ENCODE measurements at places on chromosomes 5 and 9.

GRCh38 chr5:162990856-162991497 lies 446.4 kb upstream of the CCNG1 start:
- no peak for DNase-seq

DNA sequence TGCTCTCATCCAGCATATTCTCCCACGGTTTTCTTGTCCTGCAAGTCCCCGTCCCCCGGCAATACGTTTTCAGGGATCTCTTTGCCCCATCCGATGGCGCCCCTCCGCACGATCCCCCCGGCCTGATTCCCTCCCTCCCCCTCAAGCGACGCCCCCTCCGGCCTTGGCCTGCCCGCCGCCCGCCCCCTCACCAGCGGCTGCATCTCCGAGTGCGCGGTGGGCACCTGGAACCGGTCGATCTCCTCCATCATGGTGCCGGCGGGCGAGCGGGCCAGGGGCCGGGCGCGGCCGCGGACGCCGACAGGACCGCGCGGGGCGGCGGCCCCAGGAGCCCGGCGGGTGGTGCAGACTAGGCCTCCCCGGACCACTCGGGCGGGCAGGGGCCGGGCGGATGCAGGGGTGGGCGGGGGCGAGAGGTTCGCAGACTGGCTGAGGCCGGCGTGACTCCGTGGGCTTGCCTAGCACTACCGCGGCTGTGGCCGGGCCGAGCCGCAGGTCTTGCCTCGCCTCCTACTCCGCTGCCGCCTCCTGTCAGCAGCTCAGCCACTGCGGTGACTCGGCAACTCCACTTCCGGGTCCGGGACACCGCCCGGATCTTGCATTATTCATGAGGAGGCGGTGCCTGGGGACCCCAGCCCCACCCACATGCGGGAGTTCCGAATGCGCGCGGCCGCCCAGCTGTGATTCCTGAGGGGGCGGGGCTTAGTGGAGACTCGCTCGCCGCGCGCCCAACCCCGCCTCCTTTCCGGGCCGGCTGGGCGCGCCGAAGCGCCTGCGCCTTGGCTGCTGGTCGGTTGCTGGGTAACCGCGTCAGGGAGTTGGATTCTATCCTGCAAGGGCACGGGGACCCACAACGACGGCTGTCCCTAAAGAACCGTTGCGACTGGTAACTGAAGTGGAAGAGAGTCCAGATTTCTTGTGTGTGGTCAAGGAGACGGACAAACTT lies at the start of the genes DNAI1 and FAM219A:
Gene DNAI1, plus strand, starts transcription at position 793 of the 946 bp plus-strand sequence. CDS start 201 bp downstream, outside the sequence.
Gene FAM219A, minus strand, starts transcription at position 558 of the 946 bp plus-strand sequence. Its CDS starts 307 bp downstream, at position 251.
- peak; percentile 98 for DNase-seq

GRCh38 chr9:123438821-123439220 lies 82.8 kb downstream of the CRB2 start:
- DNase-seq, result no peak

GRCh38 chr9:18720691-18721090 lies 246.7 kb downstream of the ADAMTSL1 start:
- no peak for DNase-seq

- DNase-seq, result no peak
Observed at GRCh38 chr5:103915081-103915480, 352.5 kb upstream of the NUDT12 start.

DNA sequence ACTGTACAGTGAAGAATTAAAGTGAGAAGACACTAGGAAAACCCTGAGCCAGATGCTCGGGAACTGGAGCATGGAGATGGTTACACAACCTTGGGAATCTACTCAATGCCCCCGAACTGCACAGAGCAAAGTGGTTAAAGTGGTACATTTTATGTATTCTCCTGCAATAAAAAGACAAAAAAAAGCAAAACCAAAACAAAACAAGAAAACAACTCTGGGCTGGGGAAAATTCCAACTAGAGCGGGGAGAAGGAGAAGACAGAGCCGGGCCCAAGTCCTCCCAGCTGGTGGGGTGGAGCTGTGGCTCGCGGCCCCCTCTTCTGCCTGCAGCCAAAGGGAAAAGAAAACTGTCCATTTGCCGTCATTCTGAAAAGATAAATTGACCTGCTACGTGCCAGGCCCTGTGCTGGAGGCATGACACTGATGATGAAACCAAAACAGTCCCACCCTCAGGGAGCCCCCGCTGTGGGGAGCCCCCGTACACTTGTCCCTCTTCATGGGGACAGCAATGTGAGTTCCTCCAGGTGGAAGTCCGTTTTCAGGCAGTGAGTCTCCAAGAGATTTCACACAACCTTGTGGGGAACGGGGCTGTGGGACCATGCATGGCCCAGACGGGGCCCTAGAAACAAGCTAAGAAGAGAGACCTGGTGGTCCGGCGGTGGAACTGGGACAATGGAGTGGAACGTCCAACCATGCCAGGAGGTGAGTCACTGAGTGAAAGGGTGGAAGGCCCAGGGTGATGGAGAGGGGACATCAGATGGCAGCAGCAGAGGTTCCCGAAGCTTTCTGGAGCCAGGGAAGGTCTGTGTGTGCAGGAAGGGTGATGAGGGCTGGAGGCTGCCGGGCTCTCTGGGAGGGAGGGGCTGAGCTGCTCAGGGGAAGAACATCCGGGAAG lies 114.8 kb upstream of the COL5A1 start:
- no peak for DNase-seq

DNA sequence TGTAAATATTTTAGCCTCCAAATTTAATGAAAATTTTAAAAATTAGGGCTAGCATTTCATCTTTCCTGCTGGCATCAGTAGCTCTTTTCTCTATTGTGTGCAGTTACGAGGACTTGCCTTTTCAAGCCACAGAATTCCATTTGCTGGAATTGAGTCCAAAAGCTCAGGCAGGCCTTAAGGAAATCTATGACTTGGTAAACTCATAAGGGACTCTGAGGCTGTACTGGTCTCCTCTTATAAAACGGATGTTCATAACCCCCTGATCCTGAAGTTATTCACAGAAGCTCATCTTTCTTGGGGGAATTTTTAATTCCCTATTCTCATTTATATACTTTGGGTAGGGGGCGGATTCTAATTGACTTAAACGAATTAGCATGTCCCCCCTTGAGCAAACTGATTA lies 23.4 kb downstream of the ANKRA2 start:
- no peak for DNase-seq

GRCh38 chr9:122207096-122207495 lies 21.7 kb downstream of the LHX6 start:
- DNase-seq, result no peak

GRCh38 chr5:115626445-115626823 lies 598 bp upstream of the TMED7 start:
- no peak for DNase-seq

- DNase-seq, result no peak
Observed at GRCh38 chr5:92418341-92418740, 1035.2 kb upstream of the ARRDC3 start.

- no peak for DNase-seq
Observed at GRCh38 chr9:14221558-14221957, 92.4 kb downstream of the NFIB start.

- DNase-seq, result no peak
Observed at GRCh38 chr5:142548739-142549275, 137.1 kb downstream of the FGF1 start.

GRCh38 chr9:135332979-135333748 lies 146.4 kb upstream of the PPP1R26 start:
- no peak for DNase-seq

- DNase-seq, result no peak
Observed at GRCh38 chr9:35432076-35432475, 57.8 kb upstream of the RUSC2 start.

GRCh38 chr9:14987858-14988257 lies 77.6 kb upstream of the FREM1 start:
- no peak for DNase-seq

- DNase-seq, result no peak
Observed at GRCh38 chr5:175659546-175660253, 1.8 kb downstream of the HRH2 start.

- DNase-seq, result no peak
Observed at GRCh38 chr9:76617497-76618175, 146.6 kb upstream of the PCA3 start.

DNA sequence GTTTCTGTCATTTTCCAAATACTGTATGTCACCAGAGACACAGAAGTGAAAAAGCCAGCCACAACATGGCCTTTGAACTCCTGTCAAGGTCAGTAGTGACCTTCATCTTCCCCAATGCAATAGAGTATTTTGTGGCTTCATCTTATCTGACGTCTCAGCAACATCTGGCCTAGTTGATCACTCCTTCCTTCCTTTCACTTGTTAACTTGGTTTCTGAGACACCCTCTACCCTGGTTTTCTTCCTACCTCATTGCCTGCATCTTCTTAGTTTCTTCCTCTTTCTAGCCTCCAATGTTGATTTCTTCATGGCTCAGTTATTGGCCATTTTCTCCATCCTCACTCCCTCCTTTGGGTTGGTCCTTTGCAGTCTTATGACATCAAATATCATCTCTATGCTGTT lies 36.3 kb downstream of the GLIS3 start:
- no peak for DNase-seq

- no peak for DNase-seq
Observed at GRCh38 chr5:9015260-9015936, 530.5 kb downstream of the SEMA5A start.

DNA sequence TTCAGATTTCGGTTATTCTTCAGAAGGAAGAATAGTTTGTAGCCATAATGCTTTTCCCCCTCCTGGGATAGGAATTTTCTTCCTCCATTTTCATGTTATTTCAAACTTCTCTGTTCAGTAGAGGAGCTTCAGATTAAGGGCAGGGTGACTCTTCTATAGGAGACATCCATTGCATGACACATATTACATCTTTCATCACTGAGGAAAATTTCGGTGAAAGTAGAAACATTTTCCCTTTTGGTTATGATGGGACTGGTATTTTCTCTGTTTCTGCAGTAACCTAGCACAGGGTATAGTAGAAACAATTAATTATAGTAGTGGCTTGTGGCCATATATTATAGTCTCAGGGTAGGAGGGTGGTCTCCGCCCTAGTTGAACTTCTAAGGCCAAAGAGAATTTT lies 1.1 kb downstream of the IPO11 start:
- DNase-seq, result no peak

- DNase-seq, result no peak
Observed at GRCh38 chr5:101991486-101991885, 304.6 kb downstream of the SLCO4C1 start.

GRCh38 chr5:83927140-83927733 lies 206.6 kb upstream of the HAPLN1 start:
- DNase-seq, result no peak

- no peak for DNase-seq
Observed at GRCh38 chr5:95261437-95262175, 23.3 kb downstream of the MCTP1 start.

DNA sequence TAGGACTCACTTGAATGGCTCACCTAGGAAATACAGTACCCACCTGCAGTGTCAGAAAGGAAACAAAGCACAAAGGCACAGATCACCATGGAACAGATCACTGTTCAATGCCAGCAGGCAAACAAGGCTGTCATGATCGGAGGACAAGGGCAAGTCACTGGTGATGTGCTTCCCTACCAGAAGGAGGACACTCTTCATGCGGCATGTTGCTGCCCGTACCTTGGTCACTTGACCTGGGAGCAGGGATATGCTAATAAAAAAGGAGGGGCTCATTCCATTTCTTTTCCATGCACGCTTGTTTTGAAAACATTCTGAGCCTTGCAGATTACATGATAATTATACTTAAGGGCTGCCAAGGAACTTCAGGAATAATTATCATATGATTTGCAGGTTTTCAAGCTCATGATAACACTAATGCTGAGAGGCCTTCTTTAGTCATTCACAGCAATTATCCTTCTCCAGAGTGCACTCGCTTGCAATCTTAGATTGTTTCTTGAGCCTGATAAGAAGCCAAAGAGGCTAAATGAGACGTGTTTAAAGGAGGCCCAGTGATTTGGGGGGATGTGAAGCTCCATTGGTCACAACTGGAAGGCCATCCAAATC lies 36.1 kb upstream of the STARD4 start:
- DNase-seq, result no peak

DNA sequence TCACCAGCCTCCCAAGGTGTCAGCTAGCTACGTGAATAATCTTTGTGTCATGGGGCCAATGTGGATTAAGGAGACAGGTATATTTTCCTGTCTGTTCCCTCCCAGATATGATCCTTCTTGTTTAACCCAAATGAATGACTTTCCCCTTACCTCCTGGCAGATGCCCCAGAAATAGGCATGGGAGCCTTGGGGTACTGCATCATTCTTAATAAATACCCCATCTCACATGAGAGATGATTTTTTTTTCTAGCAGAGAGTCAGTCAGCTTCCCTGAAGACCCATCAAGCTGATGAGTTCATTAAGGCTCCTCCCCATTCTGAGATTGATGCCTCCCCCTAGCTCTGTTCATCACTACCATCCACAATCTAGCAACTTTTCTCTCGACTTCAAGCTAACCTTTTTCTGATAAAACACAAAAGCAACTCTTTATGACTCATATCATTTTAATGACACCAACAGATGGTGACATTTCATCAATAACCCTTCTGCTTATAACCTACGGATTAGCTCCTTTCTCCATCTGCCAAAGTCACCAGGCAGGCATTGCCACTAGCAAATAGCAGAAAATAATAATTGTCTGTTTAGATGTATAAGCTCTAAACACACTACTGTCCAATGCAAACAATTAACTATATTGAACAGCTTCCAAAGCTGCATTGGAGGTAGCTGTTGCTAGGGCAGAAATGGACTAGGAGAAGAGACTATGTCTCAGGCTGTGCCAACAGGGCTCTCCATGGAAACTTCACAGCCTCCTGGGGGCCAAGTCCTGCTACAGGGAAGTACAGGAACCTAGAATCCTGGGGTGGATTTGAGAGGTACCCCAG lies 143.7 kb downstream of the ACER2 start:
- DNase-seq, result no peak

DNA sequence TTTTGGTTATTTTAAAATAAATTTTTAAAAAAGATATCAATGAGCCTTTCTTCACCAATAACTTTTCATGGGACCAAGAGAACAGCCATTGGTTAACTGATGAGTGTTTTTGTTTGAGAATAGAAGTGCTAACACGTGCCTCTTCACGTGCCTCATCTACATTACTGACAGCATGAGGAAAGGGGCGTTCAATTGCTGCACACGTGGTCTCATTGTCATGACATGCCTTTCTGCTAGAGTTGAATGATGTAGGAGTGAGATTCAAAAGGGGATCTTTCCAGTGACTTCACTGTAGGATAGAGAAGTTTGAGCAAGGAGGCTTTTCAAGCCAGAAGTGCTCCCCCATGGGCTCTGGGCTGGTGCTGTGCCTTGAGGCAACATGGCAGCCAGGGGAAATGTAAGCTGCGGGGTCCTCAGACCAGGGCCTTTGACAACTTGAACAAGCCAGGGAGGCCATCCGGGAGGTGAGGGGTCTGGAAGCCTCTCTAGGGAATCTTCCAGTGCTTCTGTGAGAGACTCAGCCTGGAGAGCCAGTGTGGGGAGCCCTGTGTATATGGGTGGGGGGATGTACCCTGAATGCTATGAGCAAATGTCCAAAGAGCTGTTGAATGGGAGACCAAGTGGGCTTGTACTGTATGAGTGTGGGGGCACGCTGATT lies 51.2 kb upstream of the FSTL4 start:
- DNase-seq, result no peak

DNA sequence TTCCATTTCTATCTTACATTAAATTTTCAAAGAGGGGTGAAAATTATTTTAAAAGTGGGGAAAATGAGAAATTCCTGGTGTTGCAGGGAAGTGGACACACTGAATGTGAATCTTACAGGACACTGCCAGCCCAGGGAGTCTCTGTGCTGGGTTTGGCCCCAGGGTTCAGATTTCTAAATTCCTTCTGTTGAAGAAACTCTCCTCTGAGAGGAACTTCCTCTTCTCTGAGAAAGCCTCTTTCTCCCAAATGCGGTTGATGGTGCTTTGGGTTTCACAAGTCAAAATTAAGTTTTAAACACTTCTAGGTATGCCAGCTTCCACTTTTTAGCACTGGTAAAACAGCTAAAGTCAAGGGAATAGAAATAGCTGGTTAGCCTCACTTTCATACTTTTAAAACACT lies 317.9 kb upstream of the ITGA1 start:
- no peak for DNase-seq

- DNase-seq, result no peak
Observed at GRCh38 chr5:74642543-74642863, 2.0 kb upstream of the ENC1 start.

Data from stimulated activated CD8-positive, alpha-beta memory T cell treated with anti-CD3 and anti-CD28 coated beads, Interleukin-7, amount 100 ng/mL, for 1 hour (primary cell).